ENCODE measurements at places on chromosomes 11 and 22. TPM values are rescaled to one million over a fixed set of nuclear protein-coding genes. Genes with fewer than 3 reads are reported as not detected.

The CARNS1 gene
- 14.5 TPM for total RNA-seq

The LUZP2 gene
- not detected for total RNA-seq

The IRF7 gene
- 10.3 TPM for total RNA-seq

The CARS1 gene
- 14.3 TPM for total RNA-seq

The TMEM184B gene
- 50.6 TPM for total RNA-seq

GRCh38 chr11:18172666-18173065, at the start of gene MRGPRX4:
Gene MRGPRX4 (plus strand): TSS chr11:18172837. CDS start chr11:18173257, 420 bp downstream.
- DNase-seq = no peak

GRCh38 chr22:33393432-33393831, 335.3 kb upstream of the SYN3 start:
- no peak for DNase-seq

GRCh38 chr11:57055744-57056143, 67.0 kb downstream of the OR5AK2 start:
- no peak for DNase-seq

Data from left ventricle myocardium inferior (tissue), 1 donor.